ENCODE measurements at places on chromosomes 5 and 9.

GRCh38 chr9:36945999-36946398, 88.1 kb downstream of the PAX5 start:
- no peak for DNase-seq

DNA sequence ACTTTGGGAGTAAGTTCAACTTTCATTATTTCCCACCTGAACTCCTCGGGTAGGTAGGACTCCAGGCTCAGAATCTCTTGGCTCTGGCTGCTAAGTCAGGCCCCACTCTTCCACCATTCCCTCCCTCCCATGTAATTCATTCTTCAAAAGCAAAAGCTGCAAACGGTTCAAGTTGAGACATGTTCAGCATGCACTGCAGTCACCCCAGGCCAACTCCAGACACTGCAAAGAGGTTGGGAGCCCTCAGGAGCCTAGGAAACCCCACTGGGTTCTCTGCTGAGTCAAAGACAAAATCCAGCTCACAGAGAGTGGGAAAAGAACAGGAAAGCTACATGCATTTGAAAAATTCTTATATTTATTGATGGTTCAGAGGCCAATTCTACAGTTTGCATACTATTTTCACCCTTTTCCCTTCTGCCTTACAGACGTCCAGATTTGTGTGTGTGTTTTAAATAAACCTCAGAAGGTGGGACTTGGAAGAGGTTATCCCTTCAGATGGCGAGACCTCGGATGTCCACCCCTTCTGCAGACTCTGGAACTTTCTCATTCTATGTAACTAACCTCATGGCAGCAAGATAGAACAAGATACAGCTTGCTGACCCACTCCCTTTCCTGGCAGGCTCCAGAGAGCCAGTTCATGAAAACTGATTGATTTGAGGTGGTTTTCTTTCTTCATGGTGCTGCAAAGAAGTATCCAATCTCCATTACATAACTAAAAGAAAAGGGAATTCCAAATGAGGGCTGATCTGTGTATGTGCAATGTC, 65.7 kb upstream of the EQTN start:
- DNase-seq, result no peak

DNA sequence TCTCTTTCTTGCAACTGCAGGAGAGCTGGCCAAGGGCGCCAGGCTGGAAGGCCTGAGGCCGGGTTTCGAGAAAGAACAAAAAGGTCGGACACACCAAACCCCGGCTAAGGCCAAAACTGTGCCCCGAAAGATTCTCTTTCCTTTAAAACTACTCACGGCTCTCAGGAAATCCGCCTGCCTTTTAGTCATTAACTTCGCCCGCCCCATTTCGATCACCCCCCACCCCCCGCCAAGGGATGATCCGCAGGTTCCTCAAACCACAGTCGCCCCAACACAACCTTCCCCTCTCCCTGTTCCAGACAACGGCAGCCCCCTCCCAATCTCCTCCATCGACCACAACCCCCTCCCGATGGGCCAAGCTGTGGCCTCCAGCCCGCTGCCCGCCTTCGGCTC, 536 bp downstream of the FEM1C start:
- DNase-seq, result no peak

DNA sequence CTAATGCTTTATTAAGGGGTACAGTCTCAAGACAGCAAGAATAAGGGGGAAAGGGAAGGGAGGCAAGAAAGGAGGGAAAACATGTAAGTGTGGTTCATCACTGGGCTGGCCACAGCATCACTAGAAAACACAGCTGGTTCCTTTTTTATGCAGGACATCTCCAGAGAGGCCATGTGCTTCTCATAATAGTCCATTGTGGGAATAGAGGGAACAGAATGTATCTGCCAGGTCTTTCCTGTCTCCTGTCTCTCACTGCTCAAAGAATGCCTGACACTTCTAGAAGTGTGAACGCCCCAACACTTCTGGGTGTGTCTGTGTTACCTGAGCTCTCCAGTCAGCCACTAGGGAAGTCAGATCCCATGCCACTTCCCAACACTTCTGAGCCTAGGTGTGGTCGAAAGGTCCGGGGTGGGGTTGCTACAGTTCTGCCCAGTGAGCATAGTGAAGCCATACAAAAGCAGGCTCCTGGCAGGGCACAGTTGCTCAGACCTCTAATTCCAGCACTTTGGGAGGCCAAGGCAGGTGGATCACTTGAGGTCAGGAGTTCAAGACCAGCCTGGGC, 255.6 kb upstream of the SLC30A5 start:
- no peak for DNase-seq

DNA sequence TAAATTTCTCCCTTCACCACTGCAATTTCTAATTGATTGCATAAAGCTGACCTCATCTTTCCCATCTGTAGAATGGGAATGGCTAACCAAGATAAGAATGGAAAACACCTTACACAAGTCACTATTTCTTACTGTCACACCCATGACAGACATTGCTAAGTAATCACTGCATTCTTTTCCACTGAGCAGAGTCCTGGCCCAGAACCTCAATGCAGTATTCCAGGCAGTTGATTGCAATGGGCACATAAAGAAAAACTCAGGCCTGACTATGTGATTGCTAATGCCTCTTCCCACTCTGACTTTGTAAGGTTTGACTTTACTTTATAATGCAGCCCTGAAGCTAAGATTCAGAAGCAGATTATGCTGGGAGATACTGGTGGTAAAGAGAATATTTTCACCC, 29.3 kb downstream of the TRIM32 start:
- DNase-seq, result no peak

- no peak for DNase-seq
These were observed 91.1 kb upstream of the CD180 start for GRCh38 chr5:67287510-67288268.

GRCh38 chr5:173236531-173237142, 1.6 kb upstream of the NKX2-5 start:
- no peak for DNase-seq

DNA sequence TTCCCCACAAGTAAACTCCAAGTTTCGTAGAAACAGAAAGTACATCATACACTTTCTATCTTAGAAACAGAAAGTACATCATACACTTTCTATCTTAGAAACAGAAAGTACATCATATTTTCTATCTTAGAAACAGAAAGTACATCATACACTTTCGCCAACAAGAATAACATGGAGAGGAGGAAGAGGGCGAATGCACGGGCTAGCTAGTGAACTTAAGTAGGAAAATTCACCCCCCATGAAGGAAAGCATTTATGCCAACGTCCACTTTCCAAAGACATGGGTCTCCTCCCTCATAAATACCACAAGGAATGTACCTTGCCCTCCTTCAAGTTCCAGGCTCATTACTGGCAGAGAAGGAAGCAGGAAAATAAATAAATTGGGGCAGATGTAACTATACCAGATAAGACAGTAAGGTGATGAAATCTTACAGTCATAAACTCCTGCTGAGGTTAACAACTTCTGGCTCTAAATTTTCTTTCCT, 64.7 kb downstream of the FRMD3 start:
- DNase-seq, result no peak

GRCh38 chr5:72177538-72177937, 70.3 kb downstream of the MAP1B start:
- no peak for DNase-seq

DNA sequence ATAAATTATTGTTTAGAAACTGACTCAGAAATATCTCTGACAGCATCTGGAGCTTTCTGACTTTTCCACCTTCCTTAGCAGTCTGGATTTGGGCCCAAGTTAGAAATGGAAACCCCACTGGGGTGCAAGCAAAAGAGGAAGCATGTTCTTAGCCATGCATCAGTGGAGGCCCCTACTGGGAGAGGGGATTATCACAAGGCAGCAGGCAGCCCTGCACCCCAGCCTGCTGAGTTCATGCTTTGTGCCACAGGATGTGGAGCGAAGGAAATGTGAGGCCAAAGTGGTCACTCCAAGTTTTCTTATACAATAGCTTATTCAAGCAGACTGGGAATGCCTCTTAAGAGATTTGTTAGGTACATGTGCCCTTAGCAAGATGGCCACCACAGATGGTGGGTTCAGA, 146.5 kb upstream of the TLX3 start:
- DNase-seq, result no peak

DNA sequence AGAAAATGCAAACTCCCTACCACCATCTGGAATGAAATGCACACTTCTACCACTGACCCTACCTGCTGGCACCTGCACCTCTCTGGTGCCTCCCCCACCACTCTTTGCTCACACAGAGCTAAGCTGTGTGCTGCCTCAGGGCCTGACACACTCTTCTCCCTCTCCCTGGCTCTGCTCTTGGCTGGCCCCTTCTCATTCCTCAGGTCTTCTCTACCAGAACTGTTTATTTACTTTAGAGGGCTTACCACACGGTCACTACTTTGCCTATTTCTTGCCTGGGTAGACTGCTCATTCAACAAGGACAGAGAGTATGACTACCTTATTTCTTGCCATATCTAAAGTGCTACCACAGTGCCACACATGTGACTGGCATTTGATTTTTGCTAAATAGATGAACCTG, 3.3 kb downstream of the REEP5 start:
- no peak for DNase-seq

DNA sequence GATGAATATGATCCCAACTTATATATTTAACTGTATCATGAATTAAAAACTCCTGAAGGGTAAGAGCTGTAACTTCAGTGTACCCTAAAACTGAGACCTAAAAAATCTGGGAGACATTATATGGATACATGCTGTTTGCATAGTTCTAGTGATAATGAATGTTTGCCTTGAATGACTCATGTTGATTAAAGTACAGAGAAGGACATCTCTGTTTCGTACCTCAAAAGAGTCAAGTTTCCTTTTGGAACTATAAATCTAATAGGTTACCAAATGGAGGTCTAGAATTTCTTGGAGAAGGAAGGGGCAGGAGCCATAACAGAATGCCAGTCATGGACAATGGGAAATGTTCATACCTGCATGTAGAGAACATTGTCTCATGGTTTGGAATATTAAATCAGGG, 168.1 kb downstream of the SNCAIP start:
- no peak for DNase-seq

GRCh38 chr5:159021136-159021900, 78.4 kb downstream of the EBF1 start:
- no peak for DNase-seq

DNA sequence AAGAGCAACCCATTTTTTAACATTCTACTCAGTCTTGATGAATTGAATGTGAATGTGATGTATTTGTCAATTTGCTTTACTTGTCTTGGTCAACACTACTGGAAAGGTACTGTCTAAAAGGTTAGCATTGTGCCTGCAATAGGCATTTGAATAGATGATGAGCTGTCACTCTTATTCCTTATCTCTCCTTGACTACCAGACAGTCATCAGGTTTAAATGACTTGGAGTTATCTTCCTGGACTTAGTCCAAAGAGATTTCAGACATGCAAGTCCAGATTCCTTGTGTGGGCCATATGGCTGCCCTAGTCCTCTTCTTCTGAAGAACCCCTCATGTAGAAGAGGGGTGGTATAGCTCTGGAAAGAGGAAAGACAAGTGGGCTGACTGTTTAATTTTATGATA, 4.8 kb downstream of the ARHGEF28 start:
- DNase-seq, result no peak

- DNase-seq, result no peak
These were observed 44.6 kb downstream of the PIP5K1B start for GRCh38 chr9:68749579-68750159.

DNA sequence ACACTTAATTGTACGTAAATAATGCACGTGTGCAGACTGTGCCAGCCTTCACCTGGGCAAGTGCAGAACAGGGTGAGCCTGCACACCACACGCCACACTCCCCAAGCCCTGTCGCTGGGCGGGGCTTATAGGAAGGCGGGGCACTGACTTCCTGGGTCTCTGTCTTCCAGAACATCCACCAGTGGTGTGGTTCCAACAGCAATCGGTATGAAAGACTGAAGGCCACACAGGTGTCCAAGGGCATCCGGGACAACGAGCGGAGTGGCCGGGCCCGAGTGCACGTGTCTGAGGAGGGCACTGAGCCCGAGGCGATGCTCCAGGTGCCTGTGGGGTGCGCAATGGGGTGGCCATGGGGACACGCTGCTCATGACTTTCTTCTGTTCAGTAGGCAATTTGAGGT, 44.2 kb downstream of the GSN start:
- DNase-seq, result no peak

GRCh38 chr9:89564346-89564878, 40.4 kb upstream of the GADD45G start:
- DNase-seq, result no peak

GRCh38 chr9:89376741-89377351, 58.5 kb downstream of the SECISBP2 start:
- DNase-seq, result no peak

DNA sequence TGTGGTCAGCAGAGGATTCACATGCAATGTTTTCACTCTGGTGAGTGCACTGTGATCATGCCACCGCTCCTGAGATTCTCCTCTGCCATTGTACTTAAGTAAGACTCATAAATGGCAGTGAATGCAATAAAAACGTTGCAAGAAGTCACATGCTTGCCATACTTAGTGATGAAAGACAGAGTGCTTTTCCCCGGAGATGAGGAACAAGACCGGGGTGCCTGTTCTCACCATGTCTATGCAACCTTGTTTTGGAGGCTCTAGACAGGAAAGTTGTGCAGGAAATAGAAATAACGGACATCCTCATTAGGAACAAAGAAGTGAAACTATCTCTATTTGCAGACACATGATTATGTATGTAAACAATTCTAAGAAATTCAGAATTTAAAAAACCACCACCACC, 84.7 kb upstream of the IRX2 start:
- no peak for DNase-seq

- no peak for DNase-seq
These were observed 816.1 kb upstream of the C9orf72 start for GRCh38 chr9:28389411-28389810.

GRCh38 chr5:12902611-12903010, 998.4 kb upstream of the CTNND2 start:
- DNase-seq, result no peak

- DNase-seq, result no peak
These were observed 486.6 kb downstream of the ARHGEF28 start for GRCh38 chr5:74112372-74113195.

- no peak for DNase-seq
These were observed 268.6 kb downstream of the TRPM3 start for GRCh38 chr9:70852711-70853240.

GRCh38 chr5:119458911-119459632, 6.8 kb downstream of the HSD17B4 start:
- DNase-seq, result no peak

DNA sequence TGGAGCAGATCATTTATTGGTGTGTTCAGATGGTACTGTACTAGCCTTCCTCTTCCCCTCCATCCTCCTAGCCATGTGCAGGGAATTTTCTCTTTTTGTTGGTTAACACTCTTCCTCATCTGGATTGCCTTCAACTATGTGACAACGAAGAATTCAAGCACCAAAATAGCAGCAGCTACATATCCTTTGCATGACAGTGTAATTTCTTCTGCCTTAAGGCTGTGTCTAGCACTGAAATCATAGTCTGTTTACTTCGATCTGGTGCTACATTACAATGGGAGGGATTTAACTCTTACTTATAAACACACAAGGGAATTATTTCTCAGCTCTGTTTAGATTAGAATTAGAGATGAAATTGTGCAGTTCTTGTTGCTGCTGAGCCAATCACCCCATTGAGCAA, 260.4 kb downstream of the ARL15 start:
- DNase-seq, result no peak
